ENCODE measurements at places on chromosomes 1 and 21.

- no peak for DNase-seq
These were observed 6.9 kb upstream of the DNAH14 start for GRCh38 chr1:224922404-224923164.

DNA sequence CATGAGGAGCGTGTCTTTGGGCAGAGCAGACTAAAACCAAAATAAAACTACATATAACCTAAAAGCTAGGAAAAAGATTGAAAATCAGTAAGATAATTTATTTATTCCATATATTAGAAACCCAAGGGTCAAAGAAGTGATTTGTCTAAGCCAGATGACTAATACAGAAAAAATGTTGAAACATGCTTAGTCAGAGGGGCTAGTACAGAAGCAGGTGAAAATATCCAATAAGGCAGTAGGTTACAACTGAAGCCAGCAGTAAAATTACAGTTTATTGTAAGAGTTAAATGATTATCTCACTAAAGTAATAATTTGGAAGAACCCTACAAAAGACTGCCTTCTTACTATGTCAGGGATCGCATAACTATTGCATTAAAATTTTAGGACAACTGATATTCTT is 1190.9 kb upstream of the PRMT6 start:
- no peak for DNase-seq

- no peak for DNase-seq
These were observed 30.9 kb upstream of the RAP1GAP start for GRCh38 chr1:21700094-21700493.

- DNase-seq: no peak
These were observed 77.5 kb upstream of the KCNK2 start for GRCh38 chr1:215005078-215005477.

DNA sequence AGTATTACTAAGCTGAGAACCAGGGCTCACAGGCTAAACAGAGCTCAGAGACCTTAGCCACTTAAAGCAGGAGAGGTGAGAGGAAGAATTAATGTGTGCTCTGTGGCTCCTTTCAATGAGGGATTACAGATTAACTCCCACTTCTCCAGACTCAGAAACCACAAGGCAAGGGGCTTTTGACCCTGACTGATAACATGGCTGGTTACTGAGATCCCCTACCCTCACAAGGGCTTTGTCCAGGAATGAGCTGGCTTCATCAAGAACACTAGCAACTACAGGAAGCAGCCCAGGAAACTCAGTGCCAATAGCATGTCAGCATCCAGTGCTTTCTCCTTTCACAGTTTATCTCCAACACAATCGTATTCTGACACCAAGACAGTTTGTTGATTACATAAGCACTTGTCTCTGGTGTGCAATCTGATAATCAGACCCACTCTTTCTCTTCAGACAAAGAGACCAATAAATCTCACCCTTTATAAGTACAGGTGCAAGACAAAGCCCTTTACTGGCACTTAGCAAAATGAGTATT is 38.8 kb downstream of the ERI3 start:
- DNase-seq: no peak

DNA sequence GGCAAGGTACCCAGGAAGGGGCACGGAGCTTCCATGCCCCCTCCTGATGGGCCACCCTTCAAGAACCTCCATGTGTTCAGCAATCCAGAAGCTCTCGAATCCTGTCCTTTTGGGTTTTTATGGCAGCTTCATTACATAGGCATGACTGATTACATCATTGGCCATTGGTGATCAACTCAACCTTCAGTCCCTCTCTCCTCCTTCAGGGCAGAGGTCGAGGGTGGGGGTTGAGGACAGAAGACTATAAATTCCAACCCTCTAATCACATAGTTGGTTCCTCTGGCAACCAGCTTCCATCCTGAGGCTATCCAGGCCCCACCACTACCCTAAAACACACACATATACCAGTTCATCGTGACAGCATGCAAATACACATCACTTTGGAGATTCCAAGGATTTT is 135.7 kb downstream of the ZNF281 start:
- no peak for DNase-seq

- DNase-seq: no peak
These were observed 598.5 kb upstream of the ADAMTS5 start for GRCh38 chr21:27565364-27565763.

GRCh38 chr1:61386770-61387169 is 304.4 kb downstream of the NFIA start:
- DNase-seq: no peak

- no peak for DNase-seq
These were observed 49.8 kb downstream of the KCNJ15 start for GRCh38 chr21:38306433-38307141.

DNA sequence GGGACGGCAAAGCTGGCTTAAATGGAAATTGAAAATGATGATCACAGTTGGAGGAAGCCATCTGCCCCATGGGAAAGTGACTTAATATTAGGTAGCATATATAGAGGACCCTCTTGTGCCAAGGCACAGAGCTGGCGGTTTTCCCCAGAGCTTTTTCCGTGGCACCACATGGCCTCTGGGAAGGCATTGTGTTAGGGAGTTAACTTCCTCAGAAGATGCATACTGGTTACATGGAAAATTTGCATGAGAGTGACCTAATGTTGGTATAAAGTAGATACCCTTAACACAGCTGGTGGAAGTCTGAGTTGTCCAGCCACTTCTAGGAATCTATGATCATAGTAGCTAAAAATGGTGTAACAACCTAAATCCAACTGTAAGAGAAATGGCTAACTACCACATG is 27.3 kb downstream of the CAP1 start:
- no peak for DNase-seq

- no peak for DNase-seq
These were observed 8.4 kb downstream of the ANKRD45 start for GRCh38 chr1:173661271-173661670.

DNA sequence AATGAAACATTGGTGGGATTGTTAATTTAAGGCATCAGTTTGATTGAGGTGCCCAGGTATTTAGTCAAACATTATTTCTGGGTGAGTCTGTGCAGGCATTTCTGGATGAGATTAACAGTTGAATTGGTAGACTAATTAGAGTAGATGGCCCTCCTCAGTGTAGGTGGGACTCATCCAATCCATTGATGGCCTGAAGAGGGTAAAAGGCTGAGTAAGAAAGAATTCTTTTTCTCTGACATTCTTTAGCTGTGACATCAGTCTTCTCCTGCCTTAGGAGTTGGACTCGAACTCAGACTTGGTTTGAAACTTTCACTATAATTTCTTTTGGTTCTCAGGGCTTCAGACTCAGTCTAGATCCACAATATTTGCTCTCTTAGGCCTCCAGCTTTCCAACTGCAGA is 59.6 kb upstream of the ADAMTS5 start:
- no peak for DNase-seq

DNA sequence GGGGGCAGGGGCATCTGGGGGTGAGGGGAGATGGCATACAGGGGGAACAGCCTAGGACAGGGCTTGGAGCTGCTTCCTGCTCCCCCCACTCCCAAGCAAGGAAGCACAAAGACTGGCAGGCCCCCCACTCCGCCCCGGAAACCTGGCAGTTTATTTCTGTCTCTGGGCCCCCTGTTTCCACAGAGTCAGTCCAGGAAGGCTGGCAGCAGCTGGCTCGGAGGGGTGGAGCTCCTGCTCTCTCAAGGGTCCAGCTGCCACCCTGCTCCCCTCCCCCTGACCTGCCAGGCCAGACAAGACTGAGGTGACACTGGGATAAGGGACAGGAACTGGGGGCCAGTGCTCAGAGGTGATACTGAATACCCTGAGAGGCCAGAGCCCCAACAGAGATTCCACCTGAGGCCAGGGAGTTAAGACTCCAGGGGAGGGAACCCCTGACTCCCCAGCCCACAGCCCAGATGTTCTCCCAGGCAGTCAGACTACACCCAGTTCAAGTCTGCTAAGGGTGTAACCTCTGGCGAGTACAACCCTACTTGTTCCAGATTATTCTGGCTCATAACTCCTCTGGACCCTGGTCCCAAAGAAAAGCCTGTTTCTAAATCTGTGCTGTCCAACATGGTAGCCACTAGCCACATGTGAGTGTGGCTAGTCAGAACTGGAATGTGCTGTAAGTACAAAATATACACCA is 26.3 kb downstream of the AHDC1 start:
- DNase-seq: no peak

- no peak for DNase-seq
These were observed 730.7 kb upstream of the RGS18 start for GRCh38 chr1:191427593-191427992.

DNA sequence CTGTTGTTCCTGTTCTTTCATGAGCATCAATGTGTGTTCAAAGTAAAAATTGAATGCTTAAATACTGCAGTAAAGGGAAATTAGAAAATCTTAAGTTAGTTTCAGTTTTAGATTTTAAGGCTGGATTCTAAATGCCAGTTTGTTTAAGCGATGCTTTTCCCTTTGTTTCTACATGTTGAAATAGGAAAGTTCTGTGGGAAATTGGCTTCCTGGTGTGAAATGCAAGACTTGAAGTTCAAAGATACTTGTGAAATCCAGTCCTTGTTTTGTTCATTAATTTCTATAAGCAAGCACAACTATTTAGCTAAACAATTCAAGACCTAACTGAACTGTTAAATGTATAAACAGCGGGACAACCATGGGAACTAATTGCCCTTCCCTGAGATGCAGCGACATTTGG is 149.1 kb downstream of the LYPLAL1 start:
- DNase-seq: no peak
